ENCODE measurements at places on chromosomes 2 and 18.

GRCh38 chr2:176297067-176297466 is 27.8 kb downstream of the MTX2 start:
- no peak for DNase-seq

DNA sequence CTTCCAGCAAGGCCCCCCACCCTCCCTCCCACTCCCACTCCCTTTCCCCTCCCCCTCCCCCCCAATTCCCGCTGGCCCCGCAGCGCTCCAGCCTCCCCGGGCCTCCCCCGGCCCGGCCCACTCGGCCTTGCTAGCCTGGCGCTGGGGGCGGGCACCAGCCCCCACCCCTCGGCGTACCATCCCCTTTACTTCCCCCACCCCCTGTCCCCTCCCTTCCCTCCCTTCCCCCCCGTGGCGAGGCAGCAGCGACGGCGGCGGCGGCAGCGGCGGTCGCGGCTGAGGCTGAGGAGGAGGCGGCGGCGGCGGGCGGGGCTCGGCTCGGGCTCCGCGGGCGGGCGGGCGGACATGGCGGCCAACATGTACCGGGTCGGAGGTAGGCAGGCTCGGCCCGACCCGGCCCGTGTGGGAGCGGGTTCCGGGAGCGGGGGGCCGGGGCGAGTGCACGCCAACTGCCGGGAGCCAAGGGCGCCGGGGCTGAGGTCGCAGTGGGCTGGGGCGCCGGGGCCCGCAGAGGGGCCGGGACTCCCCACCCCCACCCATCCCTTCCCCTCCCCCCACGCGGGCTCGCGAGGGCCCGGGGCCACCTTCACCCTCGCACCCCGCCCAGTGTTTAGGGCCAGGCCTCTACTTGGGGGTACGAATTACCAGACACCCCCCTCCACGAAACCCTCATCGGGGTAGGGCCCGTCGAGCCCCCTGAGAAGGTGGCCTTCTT is at the start of gene MTA3:
Gene MTA3, plus strand, starts transcription at position 232 of the 715 bp plus-strand sequence. Its CDS starts 114 bp downstream, at position 346.
- no peak for DNase-seq

DNA sequence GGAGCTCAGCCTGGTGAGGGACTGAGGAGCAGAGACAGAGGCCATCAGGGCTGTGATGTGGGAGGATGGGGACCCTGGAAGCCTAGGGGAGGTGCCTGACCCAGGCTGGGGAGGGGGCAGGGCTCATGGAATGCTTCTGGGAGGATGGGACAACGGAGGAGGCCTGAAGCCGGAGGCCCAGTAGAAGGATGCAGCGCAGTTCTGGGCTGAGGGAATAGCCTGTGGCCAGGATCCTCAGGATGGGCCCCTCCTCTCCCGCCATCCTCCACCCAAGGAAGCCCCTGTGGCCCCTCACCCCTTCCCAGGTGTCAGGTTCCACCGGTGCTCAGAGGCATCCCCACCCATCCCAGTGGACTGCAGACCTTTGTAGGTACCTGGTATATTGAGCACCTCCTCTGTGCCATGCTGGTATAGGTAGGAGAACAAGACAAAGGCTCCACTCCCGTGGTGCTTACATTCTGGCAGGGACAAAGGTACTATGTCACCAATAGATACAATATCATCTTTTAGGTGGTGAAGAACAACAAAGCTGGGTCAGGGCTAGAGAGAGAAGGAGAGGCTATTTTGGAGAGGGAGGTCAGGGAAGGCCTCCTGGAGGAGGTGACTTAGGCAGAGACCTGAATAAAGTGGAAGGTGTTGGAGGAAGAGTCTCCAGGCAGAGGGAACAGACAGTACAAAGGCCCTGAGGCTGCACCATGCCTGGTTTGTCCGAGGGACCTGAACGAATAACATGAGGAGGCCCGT is 2.7 kb downstream of the ZAP70 start:
- no peak for DNase-seq

DNA sequence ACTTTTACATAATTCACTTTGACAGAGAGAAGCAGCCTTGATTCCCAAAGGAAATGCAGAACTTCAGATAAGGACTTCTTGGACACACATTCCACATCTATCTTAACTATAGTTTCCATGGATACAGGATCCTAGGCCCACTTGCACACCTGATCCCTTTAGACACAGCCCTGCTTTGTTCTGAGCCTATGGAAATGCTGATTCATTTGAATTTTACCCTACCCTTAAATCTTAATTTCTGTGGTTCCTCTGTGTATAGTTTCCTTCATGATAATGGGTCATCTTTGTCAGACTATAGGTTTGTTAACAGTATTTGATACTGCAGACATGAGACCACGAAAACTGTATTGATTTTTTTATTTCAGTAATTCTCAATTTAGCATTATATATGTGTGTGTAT is 77.4 kb downstream of the ACTR3 start:
- DNase-seq, result no peak

DNA sequence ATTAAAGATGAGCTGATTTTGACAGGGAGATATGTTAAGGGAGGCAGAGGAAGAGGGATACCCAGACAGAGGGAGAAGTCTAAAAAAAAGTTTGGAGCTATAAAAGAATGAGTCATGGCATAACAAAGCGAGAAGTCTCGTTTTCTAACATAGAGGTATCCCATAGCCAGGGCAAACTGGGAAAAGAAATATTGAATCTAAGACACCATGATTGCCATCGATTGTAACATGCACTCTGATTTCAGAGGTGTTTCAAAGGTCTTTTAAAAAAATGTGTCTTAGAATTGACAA is 110.7 kb downstream of the MDH1 start:
- no peak for DNase-seq

DNA sequence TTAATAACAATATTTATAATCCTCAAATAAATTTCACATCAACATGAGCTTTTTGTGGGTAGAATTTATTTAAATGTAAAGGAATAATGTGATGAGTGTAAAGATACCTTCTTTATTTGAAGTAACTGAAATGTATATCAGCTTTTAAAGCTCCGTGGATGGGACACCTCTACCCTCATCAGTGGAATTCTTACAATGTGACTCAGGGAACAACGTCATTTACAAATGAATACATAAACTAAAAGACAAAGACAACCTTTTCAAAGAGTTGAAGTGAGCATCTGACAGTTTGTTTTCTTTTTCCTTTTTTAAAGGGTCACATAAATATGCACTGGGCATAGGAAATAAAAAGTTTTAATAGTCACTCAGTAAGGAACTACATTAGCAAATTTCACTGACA is 1127.0 kb upstream of the CRIM1 start:
- no peak for DNase-seq

DNA sequence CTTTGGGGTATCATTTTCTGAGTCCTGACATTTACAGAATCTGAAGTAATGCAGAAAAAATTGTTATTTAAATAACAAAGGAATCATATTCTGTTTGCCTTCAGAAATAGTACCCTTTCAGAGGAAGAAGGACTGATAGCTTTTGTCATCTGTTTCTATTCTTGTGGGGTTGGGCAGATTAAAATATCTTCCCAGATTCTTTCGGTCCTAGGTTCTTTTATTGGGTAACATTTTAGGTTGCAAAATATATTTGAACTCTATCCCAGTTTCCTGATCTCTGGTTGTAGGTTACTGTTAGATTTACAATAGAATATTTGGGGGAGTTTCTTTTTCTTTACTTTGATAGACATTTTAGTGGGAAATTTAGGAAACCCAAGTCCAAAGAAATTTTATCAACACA is 550.5 kb downstream of the SPAG16 start:
- DNase-seq, result no peak

GRCh38 chr18:79962311-79962710 is 2.1 kb upstream of the HSBP1L1 start:
- no peak for DNase-seq

- DNase-seq, result no peak
These were observed 1.2 kb downstream of the EPB41L3 start for GRCh38 chr18:5542515-5543035.

GRCh38 chr18:34522603-34523002 is 187.5 kb upstream of the DTNA start:
- DNase-seq, result no peak

GRCh38 chr2:221484761-221485502 is 87.2 kb downstream of the EPHA4 start:
- no peak for DNase-seq

DNA sequence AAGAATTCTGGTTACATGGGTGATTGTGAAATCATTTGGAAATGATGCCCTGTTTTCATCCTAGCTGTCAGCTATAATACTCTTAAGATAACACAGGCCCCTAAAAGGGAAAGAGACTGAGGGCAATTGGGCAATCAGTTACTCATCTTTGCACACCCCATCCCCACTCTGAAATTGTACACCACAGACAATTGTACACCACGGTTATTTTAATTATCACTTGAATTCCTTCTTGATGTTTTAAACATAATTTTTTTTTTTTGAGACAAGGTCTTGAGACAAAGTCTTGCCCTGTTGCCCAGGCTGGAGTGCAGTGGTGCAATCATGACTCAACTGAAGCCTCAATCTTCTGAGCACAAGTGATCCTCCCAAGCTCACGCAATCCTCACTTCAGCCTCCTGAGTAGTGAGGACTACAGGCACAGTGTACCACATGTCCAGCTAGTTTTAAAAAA is 862.4 kb upstream of the ACVR2A start:
- DNase-seq, result no peak

GRCh38 chr2:8872821-8873432 is 35.5 kb upstream of the KIDINS220 start:
- DNase-seq, result peak; percentile 43

GRCh38 chr2:70999362-70999761 is 4.7 kb upstream of the TEX261 start:
- DNase-seq, result no peak

DNA sequence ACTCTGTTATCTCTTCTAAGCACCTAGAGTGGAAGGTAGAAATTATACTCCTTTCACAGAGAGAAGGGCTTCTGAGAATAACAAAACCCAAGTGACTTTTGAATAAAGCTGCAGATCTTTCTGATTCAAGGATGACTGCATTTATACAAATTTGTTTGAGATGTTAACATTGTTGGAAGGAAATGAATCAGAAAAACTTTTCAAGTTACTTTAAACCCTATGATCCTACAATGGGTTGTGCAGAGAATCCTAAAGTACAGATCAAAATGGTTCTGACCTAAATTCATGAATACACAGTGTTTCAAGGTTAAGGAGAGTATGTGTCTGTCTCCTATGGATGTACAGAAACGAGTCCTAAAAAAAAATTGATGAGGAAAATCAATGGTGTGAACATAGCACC is 1.8 kb downstream of the RFTN2 start:
- no peak for DNase-seq

DNA sequence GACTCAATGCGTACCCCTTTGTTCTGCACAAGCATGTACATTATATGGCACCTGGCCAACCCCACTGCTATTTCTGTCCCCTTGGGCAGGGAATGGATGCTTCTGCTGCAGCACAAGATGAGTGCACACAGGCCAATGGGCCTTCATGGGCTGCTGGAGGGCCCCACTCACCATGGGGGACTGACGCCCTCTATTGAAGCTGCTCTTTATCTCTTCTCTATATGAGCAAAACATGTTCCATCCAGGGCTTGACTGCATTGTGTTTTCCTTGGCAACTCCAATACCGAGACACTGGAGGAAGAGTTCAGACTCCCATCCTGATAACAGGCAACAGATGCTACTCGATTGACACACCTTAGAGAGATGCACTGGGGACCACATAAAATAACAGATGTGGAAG is 251.6 kb upstream of the NCKAP5 start:
- no peak for DNase-seq

- no peak for DNase-seq
These were observed 537 bp upstream of the HOXD4 start for GRCh38 chr2:176150584-176151441.

DNA sequence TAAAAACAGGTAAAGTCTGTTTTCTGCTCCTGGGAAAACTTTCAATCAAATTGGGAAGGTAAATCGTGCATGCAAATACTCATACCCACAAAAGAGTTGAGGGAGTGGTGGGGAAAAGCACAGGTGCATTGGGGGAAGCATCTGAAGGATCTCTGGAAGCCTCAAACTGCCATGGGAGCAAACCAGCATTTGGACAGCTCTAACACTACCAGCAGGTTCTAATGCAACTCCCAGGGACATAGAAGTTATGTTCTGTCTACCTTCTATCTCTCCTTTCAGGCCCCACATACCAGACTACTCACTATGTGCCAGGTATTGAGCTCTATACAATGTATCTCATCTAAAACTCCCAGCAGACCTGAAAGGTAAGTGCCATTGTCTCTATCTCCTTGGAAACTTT is 933.7 kb downstream of the NRXN1 start:
- DNase-seq, result no peak

DNA sequence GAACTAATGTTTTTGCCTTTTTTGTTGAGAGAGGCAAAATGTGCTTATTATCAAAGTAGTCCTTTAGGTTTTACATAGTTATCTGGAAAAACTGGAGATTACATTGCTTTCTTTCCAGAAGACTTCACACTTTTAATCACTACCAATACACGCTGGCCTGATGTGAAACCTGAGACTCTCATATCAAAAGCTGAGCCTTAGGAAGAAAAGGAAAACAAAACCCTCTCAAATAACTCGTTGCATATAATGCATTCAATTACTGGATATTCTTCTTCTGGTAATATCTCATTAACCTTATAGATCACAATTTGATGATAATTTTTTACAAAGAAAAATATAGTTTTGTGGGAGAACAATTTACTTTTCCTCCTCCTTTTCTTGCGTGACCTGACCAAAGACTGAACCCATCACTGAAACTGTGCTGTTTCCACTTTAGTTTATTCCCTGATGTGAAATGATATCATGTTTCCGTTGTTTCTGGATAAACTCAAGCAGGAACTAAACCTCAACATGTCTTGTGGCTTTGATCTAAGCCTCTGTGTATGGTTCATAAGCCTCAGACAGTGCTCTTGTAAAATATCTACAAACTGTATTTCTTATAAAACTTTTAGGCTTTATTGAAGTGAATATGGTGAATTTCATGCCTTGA is 332.4 kb downstream of the GULP1 start:
- DNase-seq, result no peak

DNA sequence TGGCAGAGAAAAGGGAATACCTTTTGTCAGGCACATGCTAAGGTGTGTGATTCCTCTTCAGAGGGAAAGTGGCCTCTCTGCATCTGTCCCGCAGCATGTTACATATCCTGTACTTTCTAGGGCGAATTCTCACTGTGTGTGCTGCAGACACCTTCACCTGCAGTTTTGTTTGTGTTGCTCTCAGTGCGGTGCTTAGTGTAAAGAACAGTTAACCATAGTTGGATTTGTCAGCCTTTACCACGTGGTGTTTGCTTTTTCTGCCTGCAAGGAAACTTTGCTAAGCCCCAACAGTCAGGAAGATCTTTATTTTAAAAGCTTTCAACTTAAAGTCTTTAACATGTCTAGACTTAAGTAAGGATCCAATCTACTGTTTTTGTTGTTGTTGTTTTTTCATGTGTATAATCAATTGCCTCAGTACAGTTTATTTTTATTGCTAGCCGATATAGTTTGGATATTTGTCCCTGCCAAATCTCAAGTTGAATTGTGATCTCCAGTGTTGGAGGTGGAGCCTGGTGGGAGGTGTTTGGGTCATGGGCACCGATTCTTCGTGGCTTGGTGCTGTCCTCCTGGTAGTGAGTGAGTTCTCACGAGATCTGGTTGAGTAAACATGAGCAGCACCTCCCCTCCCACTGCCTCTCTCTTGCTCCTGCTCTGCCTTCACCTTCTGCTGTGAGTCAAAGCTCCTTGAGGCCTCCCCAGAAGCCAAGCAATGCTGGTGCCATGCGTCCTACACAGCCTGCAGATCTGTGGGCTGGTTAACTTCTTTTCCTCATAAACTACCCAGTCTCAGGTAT is 90.6 kb downstream of the SNTG2 start:
- DNase-seq, result no peak

GRCh38 chr2:157856187-157856515 is 20.0 kb downstream of the ACVR1 start:
- peak; percentile 16 for DNase-seq

- no peak for DNase-seq
These were observed 28.6 kb upstream of the NFU1 start for GRCh38 chr2:69465513-69466456.

Measured in RCC 7860 (cell line).